ENCODE measurements at places on chromosomes 3 and 15.

GRCh38 chr3:160010578-160010977 is 21.9 kb downstream of the IL12A start:
- DNase-seq = no peak

- no peak for DNase-seq
These were observed 467.1 kb upstream of the EPHA6 start for GRCh38 chr3:96347289-96347688.

GRCh38 chr15:89615135-89615534 is 39.9 kb downstream of the TICRR start:
- DNase-seq = no peak

DNA sequence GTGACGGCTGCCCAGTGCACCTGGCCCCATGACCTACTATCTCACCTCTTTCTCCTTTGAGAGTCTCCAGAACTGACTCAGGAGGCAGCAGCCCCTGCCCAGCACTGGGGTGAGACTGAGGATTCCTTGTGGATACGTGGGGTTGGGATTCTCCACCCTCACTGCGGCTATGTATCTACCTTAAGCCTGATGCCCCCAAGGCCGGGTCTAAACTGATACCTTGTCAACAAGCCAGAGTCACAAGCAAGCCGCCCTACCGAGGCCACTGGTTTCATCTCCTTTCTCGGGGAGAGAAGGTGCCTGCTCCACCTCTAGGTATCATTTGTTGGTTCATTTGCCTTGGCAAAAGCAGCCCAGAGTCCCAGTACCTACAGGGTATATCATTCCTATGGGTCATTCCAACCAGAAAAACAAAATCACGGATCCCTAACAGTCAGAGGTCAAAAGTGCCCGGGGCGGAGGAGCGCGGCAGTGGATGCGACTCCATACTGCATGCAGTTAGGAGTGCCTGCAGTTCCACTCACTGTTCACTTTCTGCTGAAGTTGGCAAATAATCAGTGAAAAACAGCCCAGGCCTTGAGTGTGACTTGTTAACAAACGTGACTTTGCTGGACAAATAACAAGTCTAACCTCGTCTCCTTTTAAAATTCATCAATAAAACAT is 47.5 kb downstream of the ABTB1 start:
- DNase-seq = no peak

GRCh38 chr3:71912839-71913495 is 128.0 kb upstream of the PROK2 start:
- no peak for DNase-seq
